ENCODE measurements at places on chromosomes 11 and 22.

DNA sequence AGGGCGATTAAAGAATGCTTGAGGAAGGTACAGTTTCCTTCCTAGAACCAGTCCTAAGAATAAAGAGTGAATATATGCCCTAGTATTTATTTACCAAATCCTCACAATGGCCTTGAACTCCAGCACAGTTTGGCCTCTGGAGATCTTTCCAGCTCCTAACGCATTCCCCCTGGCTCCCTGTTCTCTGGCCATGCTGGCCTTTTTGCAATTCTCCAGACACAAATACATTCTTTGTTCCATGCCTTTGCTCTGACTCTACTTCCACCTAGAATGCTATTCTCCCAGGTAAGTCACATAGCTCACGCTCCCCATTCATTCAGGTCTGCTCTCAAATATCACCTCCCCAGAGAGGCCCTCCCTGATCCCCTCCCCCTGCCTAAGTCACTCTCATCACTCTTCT, 3.7 kb upstream of the DGKZ start:
- no peak overlapping the region for H3K27ac ChIP-seq
- H3K36me3 ChIP-seq, result no peaks in the 10 kb centered on the region
- H3K4me3 ChIP-seq, result no peak overlapping the region
- H3K4me1 ChIP-seq, result peaks cover 45% of the 10 kb centered on the region
- DNase-seq, result no peak

DNA sequence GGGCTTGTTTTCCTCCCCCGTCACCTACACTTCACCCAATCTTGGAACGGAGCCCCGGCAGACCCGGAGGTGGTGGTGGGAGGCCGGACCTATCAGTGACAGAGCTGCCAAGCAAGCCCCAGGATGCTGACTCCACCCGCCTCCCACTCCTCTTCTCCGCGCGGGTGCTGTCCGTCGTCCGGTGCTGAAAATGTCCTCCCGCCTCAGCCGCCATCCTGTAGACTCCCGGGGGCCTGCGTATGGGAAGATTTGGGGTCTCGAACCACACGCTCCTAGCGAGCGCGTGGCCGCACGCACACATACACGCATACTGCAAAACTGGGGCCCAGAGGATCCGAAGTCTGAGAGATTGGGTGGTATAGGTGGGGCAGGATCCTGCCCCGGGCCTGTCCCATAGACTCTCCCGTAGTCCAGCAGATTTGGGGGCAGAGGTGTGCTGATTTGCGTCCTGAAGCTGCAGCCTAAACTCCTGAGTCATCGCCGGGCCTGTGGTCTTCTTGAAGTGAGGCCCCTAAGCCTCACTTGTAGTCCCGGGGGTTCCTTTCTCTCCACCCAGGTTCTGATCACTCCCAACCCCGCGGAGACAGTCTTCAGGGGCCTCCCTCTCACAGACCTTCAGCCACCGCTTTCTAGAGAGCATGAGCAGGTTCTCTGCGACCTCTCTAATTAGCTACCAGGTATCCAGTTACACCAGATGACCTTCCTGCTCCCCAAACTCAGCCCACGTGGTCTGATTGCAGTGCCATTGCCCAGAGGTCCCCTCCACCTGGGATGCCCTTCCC, 796 bp upstream of the YIF1A start:
- H3K36me3 ChIP-seq, result no peaks in the 10 kb centered on the region
- H3K4me1 ChIP-seq, result peaks cover 19% of the 10 kb centered on the region
- peak; percentile 92 for DNase-seq
- peak overlapping the region; percentile 77 for H3K4me3 ChIP-seq
- no peaks in the 10 kb centered on the region for H3K27me3 ChIP-seq

GRCh38 chr22:37643225-37643847, 3.9 kb downstream of the SH3BP1 start:
- H3K36me3 ChIP-seq, result peaks cover 3% of the 10 kb centered on the region
- no peak overlapping the region for H3K27ac ChIP-seq
- peak; percentile 86 for DNase-seq
- no peak overlapping the region for H3K4me3 ChIP-seq
- peaks cover 26% of the 10 kb centered on the region for H3K4me1 ChIP-seq
- no peaks in the 10 kb centered on the region for H3K27me3 ChIP-seq

GRCh38 chr11:35780951-35781860, 118.6 kb downstream of the TRIM44 start:
- no peak for DNase-seq
- H3K36me3 ChIP-seq, result no peaks in the 10 kb centered on the region
- no peak overlapping the region for H3K27ac ChIP-seq
- H3K4me1 ChIP-seq, result peaks cover 8% of the 10 kb centered on the region

DNA sequence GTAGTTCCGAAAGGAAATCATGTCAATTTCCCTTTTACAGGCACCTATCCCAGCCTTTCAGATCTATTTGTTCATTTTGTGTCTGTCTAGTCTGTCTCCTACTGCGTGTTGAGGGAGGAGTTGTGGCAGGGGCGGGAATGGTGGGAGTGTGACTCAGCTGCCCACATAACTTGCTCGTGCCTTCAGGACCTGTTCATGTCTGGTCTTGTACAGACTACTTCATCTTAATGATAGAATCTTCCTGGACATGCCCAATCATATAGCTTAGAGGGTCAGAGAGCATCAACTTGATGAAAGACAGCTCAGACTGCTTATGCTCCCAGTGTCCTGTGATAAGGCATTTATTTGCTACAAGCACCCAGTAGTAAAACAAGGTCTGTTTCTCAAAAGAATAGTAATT, 61.0 kb upstream of the BIRC3 start:
- no peaks in the 10 kb centered on the region for H3K27me3 ChIP-seq
- peaks cover 10% of the 10 kb centered on the region for H3K4me1 ChIP-seq
- DNase-seq, result no peak
- H3K27ac ChIP-seq, result no peak overlapping the region
- H3K36me3 ChIP-seq, result no peaks in the 10 kb centered on the region

- no peak overlapping the region for H3K27ac ChIP-seq
- H3K4me3 ChIP-seq, result no peak overlapping the region
- peaks cover 8% of the 10 kb centered on the region for H3K4me1 ChIP-seq
- no peaks in the 10 kb centered on the region for H3K36me3 ChIP-seq
- H3K27me3 ChIP-seq, result no peaks in the 10 kb centered on the region
- DNase-seq, result no peak
Measured at GRCh38 chr22:26770624-26771023, 113.2 kb downstream of the MIAT start.

DNA sequence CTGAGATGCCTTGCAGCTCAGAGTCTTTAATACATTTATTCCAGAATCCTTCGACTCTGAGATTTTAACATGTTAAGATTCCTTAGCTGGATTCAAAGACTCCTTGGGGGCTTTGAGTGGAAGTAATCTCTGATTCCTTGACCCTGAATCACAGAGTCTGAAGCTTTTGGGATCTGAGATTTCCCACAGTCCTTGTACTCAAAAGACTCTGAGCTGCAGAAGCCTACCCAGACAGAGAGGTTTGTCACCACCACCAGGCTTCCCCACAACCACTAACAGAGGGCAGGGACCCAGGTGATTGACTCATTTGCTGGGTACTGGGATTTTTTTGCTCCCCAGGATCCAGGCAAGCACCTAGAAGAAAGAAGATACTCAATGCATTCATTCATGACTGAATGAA, 1.4 kb upstream of the SERPINH1 start:
- H3K4me1 ChIP-seq, result peaks cover 66% of the 10 kb centered on the region
- H3K4me3 ChIP-seq, result no peak overlapping the region
- peaks cover 13% of the 10 kb centered on the region for H3K36me3 ChIP-seq
- DNase-seq, result no peak
- H3K27me3 ChIP-seq, result no peaks in the 10 kb centered on the region

DNA sequence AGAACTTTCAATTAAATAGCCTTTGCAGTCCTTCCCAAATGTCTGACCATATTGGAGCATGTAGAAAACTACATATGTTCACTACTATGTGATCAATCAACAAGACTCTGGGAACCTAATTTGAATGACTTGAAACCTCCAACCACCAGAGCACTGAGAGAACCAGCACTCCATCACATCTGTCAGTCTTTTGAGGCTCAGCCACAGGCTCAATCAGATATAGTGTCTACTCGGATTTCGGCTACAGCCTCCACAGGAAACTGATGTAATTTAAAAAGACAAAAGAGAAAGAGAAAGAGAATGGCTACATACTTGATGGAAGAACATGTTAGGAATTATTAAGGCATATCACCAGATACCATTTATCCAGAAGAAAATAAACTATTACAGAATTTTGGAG, 859.0 kb downstream of the FAM181B start:
- H3K36me3 ChIP-seq, result no peaks in the 10 kb centered on the region
- no peak overlapping the region for H3K4me3 ChIP-seq
- DNase-seq, result peak; percentile 14
- no peak overlapping the region for H3K27ac ChIP-seq
- no peaks in the 10 kb centered on the region for H3K27me3 ChIP-seq

GRCh38 chr22:43001271-43002201, 13.4 kb downstream of the PACSIN2 start:
- no peaks in the 10 kb centered on the region for H3K27me3 ChIP-seq
- no peaks in the 10 kb centered on the region for H3K36me3 ChIP-seq
- H3K27ac ChIP-seq, result no peak overlapping the region
- H3K4me3 ChIP-seq, result no peak overlapping the region
- DNase-seq, result no peak

DNA sequence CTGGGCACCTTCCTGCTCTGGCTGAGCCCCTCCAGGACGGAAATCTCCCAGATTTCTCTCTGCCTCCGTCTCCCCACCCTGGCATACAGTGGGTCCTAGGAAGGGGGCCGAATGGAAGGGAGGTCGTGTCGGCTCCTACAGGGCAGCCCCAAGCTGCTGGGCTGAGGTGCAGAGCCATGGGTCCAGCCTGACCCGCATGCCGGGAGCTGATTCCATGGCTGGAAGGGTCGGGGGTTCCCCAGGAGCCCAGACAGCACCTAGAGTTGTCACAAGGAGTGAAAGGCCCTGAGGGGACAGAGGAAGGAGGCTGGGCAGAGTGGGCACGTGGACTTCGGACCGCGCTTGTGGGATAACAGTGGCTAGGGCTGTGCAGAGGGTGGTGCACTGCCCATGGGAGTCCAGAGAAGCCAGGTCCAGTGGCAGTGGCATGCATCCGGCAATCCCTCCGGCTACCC, 16.5 kb downstream of the CCND1 start:
- peaks cover 23% of the 10 kb centered on the region for H3K36me3 ChIP-seq
- no peak for DNase-seq
- H3K27ac ChIP-seq, result peak overlapping the region; percentile 49
- H3K4me3 ChIP-seq, result no peak overlapping the region
- peaks cover 33% of the 10 kb centered on the region for H3K4me1 ChIP-seq
- H3K27me3 ChIP-seq, result no peaks in the 10 kb centered on the region

DNA sequence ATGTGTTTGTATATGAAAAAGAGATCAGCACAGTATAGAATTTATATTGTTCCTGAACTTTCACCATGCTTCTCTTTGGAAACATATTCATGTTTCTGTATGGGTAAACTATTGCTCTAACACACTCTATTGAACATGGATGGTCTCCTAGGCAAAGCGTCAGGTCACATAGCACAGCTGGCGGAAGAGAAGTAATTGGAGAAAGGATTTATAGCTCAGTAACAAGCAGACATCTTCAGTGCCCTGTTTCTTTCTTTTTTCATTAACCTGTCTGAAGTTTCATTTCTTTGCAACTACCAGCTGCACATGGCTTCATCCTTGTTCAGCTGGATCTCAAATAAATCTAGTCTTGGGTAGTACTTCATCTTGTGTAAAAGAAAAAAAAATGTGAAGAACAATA, 84.4 kb upstream of the TRPC6 start:
- H3K27me3 ChIP-seq, result no peaks in the 10 kb centered on the region
- no peak overlapping the region for H3K27ac ChIP-seq
- no peak overlapping the region for H3K4me3 ChIP-seq
- no peaks in the 10 kb centered on the region for H3K36me3 ChIP-seq

GRCh38 chr11:116518141-116518540, 254.6 kb downstream of the BUD13 start:
- no peak for DNase-seq
- no peak overlapping the region for H3K4me3 ChIP-seq
- peaks cover 22% of the 10 kb centered on the region for H3K27me3 ChIP-seq
- no peaks in the 10 kb centered on the region for H3K4me1 ChIP-seq

DNA sequence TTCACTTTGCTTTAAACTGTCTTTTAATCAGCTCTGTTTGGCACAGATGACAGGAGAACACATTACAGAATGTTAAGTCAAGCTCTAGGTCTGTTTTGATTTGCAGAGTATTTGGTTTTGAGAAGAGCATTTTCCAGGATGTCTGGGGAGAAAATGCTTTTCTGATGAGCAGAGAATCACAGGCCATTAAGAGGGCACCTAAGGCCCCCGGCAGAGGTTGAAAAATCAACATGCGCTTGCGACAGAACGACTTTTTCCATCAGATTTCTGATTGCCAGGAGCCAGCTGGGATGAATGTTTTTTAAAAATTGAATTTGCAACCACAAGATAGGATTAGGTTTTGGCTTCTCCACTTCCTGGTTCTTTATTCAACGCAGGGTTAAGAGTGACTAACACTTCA, 304.5 kb downstream of the JRKL start:
- no peak overlapping the region for H3K4me3 ChIP-seq
- peaks cover 10% of the 10 kb centered on the region for H3K4me1 ChIP-seq
- H3K27me3 ChIP-seq, result peaks cover 5% of the 10 kb centered on the region
- no peaks in the 10 kb centered on the region for H3K36me3 ChIP-seq

DNA sequence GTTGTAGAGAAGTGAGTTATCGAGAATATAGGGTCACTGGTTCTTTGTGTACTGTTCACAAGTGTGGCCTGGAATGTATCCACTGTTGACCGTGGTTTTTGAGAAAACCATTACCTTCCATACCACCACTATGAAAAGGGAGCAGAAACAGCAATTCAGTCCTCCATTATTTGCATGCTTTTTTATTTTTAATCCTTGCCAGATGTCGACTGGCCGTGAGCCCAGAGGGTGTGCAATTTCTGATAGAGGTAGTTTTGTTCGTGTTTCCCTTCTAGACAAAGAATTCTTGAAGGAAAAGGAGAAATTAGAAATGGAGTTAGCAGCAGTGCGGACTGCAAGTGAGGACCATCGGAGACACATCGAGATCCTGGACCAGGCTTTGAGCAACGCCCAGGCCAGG, 81.7 kb downstream of the AMOTL1 start:
- peaks cover 25% of the 10 kb centered on the region for H3K36me3 ChIP-seq
- H3K4me1 ChIP-seq, result peaks cover 8% of the 10 kb centered on the region
- peak; percentile 76 for DNase-seq

GRCh38 chr11:118921929-118922744, 3.6 kb downstream of the BCL9L start:
- DNase-seq, result peak; percentile 51
- peaks cover 75% of the 10 kb centered on the region for H3K4me1 ChIP-seq
- H3K27me3 ChIP-seq, result no peaks in the 10 kb centered on the region
- H3K4me3 ChIP-seq, result peak overlapping the region; percentile 97

- no peaks in the 10 kb centered on the region for H3K36me3 ChIP-seq
- no peaks in the 10 kb centered on the region for H3K4me1 ChIP-seq
- no peak for DNase-seq
- no peak overlapping the region for H3K4me3 ChIP-seq
Measured at GRCh38 chr11:80417681-80418080, 976.9 kb upstream of the TENM4 start.

Measured in A673 (cell line).